RWPE2 (cell line): ENCODE measurements at places on chromosomes 1 and 21.

DNA sequence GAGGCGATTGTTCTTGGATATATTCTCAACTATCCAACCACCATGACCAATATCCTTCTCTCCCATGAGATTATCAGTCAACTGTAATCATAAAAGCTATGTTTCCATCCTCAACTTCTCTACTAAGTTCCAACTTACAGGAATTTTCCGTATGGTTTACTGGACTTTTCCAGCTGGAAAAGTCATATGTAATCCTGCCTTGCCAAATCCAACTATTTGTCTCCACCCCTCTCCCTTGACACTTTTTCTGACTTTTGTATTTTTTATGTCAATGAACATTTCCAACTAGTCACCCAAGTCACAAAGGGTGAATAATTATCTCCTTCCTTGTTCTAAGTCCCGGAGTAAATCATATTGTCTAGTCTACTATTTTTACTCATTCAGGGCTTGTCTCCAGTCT is 293.1 kb downstream of the USP25 start:
- DNase-seq: no peak

GRCh38 chr1:86466109-86466844 is 2.5 kb upstream of the CLCA1 start:
- no peak for DNase-seq

DNA sequence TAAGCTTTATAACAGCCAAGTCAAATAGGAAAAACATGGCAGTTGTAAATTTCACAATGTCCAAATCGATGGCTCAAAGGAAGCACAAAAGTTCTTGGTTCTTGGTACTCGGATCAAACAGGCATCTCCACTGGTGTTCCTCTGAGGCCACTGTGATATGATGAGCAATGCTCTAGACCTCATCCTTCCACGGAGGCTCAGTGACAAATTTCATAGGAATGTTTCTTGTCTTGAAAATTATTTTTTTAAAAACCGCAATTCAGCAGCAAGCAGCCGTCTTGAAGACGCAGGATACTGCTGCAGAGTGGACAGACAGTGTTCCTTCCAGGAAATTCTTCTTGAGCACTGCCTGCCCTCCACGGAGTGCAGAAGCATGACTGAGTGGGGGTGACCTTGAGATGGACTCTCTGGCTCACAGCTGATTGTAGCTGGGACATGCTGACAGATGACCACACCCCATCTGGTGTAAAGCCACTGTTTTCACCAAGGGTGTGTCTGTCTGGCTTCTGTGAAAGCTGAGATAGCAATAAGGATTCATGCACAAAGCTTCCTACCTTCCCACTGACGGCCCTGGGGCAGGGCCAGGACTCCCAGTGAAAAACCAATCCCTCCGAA is 61.9 kb downstream of the TIAM1 start:
- no peak for DNase-seq

GRCh38 chr1:157147906-157148700 is 9.9 kb upstream of the ETV3 start:
- no peak for DNase-seq

GRCh38 chr1:78275456-78275855 is 215.3 kb upstream of the PTGFR start:
- no peak for DNase-seq

- no peak for DNase-seq
Measured at GRCh38 chr1:17170571-17170970, 34.4 kb upstream of the PADI1 start.

DNA sequence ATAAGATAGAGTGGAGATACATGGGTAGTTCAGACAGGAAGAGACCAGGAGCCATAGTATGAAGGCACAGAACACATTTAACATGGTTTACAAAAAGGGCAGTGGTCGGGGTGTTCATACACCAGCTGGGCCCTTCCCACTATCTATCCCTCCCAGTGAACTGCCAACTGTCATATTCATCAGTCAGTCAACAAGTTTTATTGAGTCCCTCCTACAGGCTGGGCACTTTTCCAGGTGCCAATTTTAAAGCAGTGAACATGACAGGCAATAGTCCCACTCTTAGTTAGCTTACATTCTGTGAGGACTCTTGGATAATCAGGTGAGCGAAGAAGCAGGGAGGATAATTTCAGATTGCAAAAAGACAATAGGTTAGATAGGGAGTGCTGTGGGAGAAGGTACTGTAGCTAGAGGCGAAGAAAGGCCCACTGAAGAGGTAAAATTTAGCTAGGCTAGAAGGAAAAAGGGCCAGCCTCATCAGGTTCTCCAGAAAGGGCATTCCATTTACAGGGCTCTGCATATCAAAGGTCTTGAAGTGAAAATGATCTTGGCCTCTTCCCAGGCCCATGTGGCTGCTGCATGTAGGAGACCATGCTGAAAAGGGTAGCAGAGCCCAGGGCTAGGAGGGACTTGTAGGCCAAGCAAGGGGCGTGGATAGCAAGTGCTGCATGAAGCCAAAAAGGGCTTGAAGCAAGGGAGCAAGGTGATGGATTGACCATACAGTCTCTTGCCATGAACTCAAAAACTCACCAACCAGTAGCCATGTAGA is 274.7 kb upstream of the SNX7 start:
- DNase-seq: no peak

GRCh38 chr1:152756872-152757271 is 953 bp upstream of the KPRP start:
- DNase-seq: no peak

- DNase-seq: no peak
Measured at GRCh38 chr1:47444562-47445465, 7.0 kb downstream of the FOXD2 start.

DNA sequence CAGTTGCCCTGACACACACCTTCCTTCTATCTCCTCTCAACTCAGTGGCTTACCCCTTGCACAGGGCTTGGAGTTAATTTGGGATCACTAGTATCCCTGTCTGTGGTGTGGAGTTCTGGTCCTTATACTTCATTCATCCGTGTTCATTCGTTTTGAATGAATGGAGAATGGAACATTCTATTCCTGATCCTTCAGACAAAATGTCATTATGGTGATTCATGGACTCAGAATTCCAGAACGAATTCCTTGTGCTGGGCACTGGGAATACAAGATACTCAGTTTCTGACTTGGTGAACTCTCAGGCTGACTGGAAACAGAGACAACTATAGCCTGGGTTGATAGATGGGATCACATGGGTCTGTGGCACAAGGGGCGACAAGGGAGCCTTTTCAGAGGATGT is 49.9 kb upstream of the TRABD2B start:
- no peak for DNase-seq

GRCh38 chr1:117433943-117434342 is 66.7 kb downstream of the MAN1A2 start:
- no peak for DNase-seq

DNA sequence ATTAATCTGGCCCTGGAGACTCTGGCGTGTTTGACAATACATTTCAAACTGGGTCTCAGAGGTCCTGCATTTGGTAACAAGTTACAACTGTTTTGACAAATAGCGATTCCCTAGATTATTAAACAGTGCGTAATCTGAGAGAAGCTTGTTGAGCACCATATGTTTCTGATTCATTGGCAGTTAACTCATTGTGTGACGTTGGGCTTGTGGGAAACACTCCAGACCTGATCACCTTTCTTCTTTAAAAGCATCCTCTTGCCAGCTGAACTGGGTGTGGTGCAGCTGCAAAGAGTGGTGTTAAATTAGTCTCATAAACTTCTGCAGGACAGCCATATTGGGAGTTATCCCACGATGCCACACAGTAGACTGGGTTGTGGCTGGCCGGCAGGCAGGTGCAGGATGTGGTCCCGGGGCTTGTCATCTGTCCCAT is 82.7 kb downstream of the CDC7 start:
- DNase-seq: no peak

- DNase-seq: no peak
Measured at GRCh38 chr1:163836481-163836880, 514.7 kb downstream of the NUF2 start.

DNA sequence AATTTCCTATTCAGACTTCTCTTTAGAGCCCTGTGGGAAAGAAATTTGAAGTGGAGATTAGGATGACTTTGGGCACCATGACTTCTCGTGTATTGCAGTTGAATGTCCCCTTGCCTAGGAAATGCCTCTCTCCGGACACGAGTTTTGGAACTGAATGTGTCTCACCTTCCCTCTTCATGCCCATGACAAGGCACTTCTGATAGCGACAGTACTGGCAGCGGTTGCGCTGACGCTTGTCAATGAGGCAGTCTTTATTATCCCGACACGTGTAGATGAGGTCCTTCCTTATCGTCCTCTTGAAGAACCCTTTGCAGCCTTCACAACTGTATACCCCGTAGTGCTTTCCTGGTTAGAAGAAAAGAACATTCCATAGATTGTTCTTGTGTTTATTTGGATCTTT is 28.1 kb downstream of the RXRG start:
- no peak for DNase-seq

DNA sequence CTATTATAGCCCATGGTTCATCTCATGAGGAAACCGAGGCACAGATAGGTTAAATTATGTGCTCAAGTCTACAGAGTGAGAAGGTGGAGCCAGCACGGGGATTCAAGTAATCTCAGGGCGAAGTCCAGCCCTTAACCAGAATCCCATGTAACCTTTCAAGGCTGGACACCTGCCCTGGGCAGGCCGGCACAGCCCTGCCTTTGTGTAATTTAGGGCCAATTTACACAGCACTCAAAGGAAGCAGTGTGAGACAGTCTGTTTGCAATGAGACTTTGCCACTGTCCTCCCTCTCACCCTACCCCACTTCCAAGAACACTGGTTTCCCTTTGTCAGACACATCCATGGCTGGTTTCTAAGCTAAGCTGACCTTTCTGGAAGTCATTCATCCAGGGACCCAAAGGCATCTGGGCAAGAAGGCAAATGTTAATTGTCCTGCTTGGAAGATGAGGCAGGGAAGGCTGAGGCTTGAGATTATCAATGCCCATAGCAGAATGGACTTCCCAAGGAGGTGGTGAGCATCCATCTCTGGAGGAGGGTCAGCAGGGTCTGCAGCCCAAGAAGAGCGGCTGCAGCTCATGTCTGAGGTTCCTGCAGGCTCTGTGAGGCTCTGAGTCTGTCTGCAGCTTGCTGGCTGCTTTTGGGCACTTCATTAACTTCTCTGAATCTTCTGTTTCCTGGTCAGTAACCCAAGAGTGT is 159.2 kb downstream of the TRABD2B start:
- DNase-seq: peak; percentile 6

DNA sequence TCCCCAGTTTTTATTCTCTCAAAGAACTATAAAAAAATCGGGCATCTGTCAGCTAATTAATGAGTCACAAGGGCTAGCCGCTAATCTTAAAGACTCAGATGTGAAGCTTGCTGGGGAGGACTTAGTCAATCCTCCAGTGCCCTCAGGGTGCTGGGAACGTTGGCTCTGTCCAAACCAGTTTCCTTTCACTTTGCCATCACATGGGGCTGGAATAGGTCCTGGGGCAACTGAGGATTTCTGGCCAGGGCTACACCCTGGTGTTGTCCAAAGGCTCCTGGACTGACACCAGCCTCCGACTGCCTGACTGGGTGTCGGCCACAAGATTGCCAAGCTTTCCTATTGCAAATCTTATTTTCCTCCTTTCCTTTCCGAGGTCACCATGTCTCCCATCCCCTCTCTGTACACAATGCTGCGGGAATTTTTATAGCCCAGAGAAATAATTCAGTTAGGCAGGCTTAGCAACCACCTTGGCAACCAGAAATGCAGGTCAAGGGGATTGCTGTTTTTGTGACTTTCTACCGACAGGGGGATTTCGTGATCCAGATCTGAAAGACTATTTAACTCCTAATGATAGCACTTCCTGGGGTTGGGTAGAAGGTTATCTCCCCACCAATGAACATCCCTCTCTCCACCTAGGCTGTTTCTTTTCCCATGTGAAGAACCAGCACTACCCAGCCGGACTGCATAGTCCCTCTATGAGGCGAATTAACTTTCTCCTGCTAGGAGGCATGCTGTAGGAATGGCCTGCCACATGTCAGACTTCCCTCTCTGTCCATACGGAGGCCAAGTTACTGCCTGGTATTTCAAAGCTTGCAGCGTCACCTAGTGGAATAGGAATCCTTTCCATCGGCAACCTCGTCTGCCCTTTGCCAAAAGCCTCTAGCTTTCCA is 29.9 kb upstream of the CTBS start:
- DNase-seq: peak; percentile 76

GRCh38 chr1:100700586-100700985 is 19.0 kb upstream of the VCAM1 start:
- DNase-seq: no peak
